Activated CD4-positive, alpha-beta T cell treated with anti-CD3 and anti-CD28 coated beads for 24 hours (primary cell): ENCODE measurements at places on chromosomes 7 and 10.

GRCh38 chr10:105138358-105138757 is 497.3 kb downstream of the SORCS3 start:
- DNase-seq: no peak

DNA sequence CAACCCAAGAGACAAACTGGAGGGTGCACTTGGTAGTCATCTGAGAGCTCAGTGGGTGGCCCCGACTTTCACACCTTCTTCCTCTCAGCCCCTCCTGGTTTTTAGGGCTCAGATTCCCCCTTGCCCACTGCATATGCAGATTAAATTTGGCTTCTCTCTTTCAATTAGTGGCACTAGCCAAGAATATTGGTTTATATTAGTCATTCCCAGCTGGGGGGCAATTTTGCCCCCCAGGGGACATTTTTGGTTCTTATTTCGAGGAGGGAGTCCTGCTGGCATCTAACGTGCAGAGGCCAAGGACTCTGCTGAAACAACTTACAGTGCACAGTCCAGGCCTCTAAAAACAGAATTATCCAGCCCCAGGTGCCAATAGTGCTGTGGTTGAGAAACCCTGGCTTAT is 216.0 kb downstream of the RPS24 start:
- no peak for DNase-seq

- no peak for DNase-seq
These were observed 143.7 kb downstream of the FZD1 start for GRCh38 chr7:91407942-91408341.

- DNase-seq: no peak
These were observed 356.2 kb upstream of the NFE2L3 start for GRCh38 chr7:25795824-25796235.

DNA sequence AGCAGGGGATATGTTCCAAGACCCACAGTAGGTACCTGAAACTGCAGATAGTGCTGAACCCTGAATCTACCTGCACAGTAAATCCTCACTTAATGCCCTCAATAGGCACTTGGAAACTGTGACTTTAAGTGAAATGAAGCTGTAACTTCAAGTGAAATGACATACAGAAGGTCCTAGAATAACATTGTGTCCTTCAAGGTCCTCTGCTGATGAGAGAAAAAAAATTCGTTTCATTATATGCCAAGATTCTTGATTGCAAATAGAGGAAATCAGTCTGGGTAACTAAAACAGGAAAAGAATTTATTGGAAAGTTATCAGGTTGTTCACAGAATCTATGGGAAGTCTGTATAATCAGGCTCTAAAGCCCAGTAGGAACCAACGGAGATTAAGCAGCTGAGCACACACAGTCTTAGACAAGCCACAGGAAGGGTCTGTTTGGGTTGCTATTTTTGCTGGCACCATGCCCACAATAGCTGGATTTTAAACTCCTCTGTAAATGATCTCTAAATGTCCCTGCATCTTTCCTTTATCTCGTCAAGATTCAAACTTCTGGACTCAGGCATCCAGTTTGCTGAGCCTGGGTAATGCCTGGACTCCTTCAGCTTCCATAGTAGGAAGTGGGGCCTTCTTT is 57.5 kb downstream of the EXOC4 start:
- no peak for DNase-seq

DNA sequence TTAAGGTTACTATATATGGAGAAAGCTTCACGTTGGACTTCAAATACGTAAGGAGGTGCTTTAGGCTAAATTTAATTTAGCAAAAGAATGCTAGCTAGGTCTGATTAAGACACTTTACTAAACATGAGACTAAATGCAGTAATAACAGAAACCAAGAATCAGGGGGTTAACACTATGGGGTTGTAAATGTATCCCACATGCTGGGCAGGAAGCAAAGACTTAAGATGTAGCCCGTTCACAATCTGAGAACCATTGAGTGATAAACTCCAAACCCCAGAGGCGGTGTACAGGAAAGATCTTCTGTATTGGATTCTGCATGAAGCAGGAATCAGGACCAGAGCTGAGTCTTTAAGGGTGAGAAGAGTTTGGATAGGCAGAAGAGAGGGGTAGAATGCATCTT is 60.4 kb downstream of the FZD1 start:
- no peak for DNase-seq

DNA sequence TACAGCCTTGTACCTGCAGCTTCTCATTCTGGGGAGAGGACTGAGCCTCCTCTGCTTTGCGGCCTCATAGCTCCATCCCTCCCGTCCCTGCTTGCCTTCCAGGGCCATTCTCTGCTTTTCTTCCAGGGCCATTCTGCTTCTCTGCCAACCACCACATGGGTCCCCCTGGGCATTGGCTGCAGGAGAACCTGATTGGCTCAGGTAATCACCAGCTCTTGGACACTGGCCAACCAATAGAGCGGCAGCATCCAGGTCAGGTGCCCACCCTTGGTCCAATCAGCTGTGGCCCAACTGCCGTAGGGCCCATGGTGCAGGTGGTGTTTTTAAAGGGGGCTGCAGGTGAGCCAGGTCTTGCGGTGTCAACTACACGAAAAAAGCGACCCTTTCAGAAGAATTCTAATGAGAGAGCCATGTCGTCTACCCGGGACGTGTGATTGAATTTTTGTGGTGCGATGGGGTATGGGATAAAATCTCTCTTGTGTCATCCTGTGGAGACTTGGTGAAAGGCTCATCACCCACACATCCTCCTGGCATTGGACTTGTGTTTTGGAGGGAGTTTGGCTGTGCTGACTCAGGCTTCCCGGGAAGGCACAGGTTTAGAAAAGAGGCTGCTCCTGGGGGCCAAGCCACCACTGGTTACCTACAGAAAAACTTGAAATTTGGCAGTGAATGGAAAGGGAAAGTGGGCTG is 46.0 kb upstream of the PODXL start:
- no peak for DNase-seq

DNA sequence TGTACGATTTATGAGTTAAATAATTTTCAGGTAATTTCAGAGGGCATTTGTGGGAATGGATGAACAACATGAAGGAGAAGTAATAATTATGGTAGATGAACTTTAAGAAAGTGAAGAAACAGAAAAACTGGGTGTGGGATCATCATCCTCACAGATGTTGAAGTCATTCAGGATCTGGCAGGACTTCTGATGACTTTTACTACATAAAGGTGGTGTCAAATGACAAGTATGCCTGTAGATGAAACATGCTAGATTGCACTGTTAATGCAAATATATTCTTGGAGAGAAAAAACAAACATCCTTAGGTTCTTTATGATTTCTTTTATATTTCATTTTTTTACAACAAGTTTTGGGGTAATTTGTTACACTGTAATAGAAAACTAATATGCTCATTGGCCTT is 230.2 kb downstream of the PCLO start:
- DNase-seq: no peak

GRCh38 chr10:105502058-105502457 is 861.0 kb downstream of the SORCS3 start:
- no peak for DNase-seq

- DNase-seq: no peak
These were observed 441.9 kb upstream of the GRM3 start for GRCh38 chr7:86201767-86202166.

GRCh38 chr7:155896531-155897263 is 84.4 kb upstream of the SHH start:
- no peak for DNase-seq

DNA sequence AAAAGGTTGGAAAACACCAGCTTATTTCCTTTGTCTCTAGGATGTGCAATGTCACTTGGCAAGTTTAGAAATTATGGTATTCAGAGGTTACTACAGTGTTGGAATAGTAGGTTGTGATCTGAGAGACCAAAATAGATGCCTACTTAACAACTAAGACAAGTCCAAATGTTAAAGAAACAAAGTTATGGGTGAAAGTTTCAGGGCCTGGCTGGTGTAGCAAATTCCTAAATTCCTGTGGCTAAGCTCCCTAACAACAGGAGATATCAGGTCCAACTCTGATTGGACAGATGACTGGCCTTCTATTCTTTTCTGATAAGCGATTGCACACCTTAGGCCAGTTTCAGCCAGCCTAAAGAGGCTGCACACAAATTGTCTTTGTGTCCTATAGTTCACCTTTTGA is 873.5 kb downstream of the REEP3 start:
- DNase-seq: no peak

DNA sequence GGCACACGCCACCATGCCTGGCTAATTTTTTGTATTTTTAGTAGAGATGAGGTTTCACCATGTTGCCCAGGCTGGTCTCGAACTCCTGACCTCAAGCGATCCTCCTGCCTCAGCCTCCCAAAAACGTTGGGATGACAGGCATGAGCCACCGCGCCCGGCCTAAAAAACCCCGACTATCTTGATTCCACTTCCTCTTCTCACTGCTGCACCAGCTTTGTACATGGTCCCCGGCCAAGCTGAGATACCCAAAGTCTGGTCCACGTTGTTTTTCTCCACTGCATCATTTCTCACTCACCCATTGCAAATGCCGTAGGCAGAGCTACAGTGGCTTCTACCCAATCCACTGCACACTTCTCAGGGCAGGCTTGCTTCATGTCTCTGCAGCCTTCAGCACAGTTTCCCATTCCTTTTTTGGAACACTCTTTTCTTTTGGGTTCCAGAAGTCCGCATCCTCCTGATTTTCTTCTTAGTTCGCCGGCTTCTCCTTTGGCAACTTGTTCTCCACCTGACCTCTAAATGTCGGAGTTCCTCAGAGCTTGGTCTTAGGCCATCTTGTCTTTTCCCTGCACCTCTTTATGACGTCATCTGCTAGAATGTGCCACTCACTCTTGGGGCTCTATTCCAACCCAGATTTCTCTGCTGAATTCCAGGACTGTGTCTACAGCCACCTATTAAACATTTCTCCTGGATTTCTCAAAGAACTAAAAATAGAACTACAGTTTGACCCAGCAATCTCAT is 6.0 kb upstream of the GNB2 start:
- no peak for DNase-seq

DNA sequence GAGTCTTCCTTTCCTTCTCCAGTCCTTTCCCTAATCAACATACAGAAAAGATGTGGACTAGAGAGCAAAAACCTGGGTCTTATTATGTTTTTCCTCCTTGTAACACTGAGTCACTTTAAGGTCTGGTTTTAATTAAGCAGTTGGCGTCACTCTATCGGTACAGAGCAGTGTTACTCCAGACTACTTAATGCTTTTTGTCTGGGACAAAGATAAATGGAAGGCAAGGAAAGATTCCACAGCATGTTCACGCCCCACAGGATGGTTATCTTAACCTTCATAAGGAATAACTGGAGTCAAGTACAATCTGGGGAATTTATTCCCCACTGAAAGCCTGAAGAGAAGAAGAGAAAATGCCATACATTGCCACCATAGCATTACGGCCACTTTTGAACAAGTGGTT is 145.7 kb downstream of the ELAPOR2 start:
- DNase-seq: no peak

DNA sequence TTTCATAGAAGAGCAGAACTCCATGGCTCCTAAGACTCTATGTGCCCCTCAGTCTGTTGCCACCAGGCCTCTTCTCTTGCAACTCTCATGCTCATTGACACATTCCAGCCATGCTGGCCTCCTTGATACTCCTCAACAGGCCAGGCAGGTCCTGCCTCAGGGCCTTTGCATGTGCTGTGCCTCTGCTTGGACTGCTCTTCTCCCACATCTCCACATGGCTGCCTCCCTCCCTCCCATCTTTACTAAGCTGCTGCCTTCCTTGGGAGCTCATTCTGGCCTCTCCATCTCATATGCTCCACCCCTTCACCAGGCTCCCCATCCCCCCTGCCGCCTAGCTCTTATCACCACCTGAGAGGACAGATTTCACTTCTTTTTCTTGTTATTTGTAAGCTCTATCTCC is 103.8 kb upstream of the GPR26 start:
- DNase-seq: no peak

GRCh38 chr10:44168478-44168877 is 216.4 kb downstream of the CXCL12 start:
- no peak for DNase-seq

- no peak for DNase-seq
These were observed 15.4 kb upstream of the TSPAN13 start for GRCh38 chr7:16738011-16738688.

- no peak for DNase-seq
These were observed 20.1 kb downstream of the NOLC1 start for GRCh38 chr10:102172288-102172687.
